ENCODE measurements at places on chromosomes 6 and 20.

GRCh38 chr6:142731611-142732010, 213.4 kb downstream of the HIVEP2 start:
- no peak overlapping the region for H3K27ac ChIP-seq
- H3K27me3 ChIP-seq: peaks cover 41% of the 10 kb centered on the region
- peaks cover 13% of the 10 kb centered on the region for H3K4me1 ChIP-seq

DNA sequence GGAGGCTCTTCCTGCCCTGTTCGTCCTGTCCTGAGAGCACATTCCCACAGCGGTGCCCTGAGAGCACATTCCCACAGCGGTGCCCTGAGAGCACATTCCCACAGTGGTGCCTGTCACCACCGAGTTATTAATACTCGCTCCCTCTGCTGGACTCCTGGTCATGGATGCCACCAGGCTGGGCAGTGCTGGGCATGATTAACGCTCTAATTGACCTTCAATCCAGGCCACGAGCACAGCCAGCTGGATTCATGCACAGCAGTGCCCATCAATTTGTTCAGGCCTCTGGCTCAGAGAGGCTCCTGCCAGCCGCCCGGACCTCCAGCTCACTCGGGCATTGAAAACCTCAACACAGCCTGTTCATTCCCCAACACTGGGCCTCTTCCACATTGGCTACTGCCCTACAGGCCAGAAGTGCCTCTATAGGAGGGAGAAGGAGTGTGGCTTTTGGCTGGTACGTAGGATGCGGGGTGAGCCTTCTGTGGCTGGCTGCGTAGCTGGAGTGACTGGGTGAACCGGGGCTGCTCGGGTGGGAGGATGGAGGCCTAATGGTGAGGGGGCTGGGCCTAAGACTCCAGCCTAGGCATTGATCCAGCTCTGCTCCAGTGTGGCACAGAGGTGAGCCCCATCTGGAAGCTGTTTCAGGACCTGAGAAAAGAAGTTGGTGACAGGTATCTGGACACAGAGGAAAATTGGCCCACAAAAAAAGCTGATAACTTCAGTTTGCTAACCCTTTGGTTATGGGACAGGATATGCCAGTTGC, 9.3 kb downstream of the IP6K3 start:
- no peaks in the 10 kb centered on the region for H3K36me3 ChIP-seq
- no peak for DNase-seq
- no peak overlapping the region for H3K27ac ChIP-seq
- no peaks in the 10 kb centered on the region for H3K27me3 ChIP-seq
- no peak overlapping the region for H3K4me3 ChIP-seq
- peaks cover 7% of the 10 kb centered on the region for H3K4me1 ChIP-seq

DNA sequence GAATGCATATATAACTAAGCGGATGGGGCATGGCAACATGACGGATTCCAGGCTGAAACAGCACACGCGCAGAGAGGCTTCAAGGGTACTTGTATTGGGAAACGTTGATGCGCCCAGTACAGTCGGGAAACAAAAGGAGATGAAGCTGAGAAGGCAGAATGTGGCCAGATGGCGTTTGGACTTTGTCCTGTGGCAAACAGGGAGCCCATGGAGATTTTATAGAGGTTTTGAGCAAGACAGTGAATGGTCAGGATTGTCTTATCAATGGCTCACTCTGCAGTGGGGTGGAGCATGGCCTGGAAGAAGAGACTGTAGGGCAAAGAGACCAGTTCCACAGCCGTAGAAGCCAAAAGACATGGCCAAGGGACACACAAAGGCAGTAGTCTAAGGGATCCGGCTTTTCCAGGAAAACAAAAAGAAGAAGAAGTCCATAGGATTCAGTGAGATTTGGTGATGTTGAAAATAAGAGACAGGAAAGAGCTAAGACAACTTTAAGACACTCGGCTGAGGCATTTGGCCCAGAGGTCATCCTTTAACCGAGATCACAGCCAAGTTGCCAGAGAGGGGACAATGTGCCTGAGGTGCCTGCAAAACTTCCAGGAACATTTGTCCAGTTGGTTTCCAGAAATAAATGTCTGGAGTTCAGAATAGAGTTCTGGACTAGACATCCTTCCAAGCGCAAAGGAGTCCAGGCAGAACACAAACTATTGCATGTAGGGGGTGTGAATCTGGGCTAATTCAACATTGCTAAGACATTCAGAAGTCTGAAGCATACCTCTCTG, 123.0 kb upstream of the RREB1 start:
- DNase-seq: no peak
- H3K4me1 ChIP-seq: no peaks in the 10 kb centered on the region
- H3K27me3 ChIP-seq: no peaks in the 10 kb centered on the region
- H3K36me3 ChIP-seq: no peaks in the 10 kb centered on the region
- H3K4me3 ChIP-seq: no peak overlapping the region
- H3K27ac ChIP-seq: no peak overlapping the region

- no peak overlapping the region for H3K4me3 ChIP-seq
- no peak for DNase-seq
- no peaks in the 10 kb centered on the region for H3K4me1 ChIP-seq
- H3K27ac ChIP-seq: no peak overlapping the region
Observed at GRCh38 chr20:61965606-61966491, 99.8 kb downstream of the TAF4 start.
